Fibroblast of skin of scalp (primary cell): ENCODE measurements at places on chromosomes 2 and 18.

DNA sequence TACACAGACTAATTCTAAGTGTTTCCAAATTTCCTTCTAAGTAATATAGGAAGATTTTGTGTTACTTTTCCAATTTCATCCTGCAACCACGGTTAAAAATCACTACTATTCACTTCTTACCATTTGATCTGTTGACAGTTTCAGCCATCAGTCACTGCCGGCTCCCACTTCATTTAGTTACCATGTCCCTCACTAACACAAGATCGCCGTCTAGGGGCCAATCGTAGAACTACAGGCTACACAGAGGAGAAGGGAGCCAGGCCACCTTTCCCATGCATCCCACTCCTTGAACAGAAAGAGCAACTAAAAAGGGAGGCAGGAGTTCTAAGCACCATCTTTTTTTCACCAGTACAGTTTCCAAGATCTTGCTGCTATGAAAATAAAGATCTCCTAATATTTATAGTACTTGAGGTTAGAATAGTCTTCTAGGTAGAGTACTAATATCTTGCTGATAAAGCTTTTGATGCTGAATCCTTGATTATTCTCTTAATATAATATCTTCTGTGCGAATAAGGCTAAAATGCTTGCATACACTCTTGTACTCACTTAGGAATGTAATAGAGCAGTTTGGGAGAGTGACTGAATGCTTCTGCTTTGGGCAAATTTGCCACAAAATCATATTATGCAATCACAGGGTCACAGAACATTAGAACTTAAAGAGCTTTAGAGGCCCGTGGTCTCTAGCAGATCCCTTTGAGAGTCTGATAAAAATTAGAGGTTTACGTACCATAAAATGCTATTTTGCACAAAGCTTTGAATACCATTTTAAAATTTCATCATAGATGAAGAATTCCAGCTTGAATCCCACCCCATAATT, 39.5 kb upstream of the CYP1B1 start:
- DNase-seq, result peak; percentile 83

DNA sequence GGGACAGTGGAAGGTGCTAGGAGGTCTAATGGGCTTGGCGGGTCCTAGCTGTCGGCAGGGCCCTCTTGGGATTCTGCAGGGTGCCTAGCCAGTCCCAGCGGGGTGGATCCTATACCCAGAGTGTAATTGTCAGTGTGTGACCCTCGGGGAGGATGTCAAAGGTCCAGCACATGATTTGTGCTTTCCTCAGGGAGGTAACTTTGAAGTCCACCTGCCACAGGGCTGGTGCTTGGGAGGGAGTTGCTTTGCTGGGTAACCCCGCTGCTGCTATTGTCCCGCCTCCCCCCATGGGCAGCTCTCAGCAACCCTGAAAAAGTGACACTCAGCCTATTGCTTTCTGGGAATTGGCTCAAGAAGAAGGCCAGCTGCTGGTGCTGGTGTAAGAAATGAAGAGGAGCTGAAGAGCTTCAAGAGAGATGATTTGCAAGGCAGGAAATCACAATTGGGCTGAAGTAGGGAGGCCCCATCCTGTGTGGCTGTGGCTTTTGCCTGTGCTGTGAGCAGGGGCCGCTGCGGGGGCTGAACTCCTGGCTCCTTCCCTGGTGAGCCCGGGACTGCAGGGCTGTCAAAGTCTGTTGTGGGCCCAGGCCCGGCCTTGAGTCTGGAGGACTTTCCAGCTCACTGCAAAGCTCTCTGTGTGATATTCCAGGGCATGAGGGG, 36.4 kb downstream of the EMILIN2 start:
- DNase-seq, result no peak

- DNase-seq, result no peak
Measured at GRCh38 chr2:14199040-14199439, 433.5 kb upstream of the LRATD1 start.

- peak; percentile 95 for DNase-seq
Measured at GRCh38 chr2:100197631-100198153, 55.3 kb upstream of the AFF3 start.

DNA sequence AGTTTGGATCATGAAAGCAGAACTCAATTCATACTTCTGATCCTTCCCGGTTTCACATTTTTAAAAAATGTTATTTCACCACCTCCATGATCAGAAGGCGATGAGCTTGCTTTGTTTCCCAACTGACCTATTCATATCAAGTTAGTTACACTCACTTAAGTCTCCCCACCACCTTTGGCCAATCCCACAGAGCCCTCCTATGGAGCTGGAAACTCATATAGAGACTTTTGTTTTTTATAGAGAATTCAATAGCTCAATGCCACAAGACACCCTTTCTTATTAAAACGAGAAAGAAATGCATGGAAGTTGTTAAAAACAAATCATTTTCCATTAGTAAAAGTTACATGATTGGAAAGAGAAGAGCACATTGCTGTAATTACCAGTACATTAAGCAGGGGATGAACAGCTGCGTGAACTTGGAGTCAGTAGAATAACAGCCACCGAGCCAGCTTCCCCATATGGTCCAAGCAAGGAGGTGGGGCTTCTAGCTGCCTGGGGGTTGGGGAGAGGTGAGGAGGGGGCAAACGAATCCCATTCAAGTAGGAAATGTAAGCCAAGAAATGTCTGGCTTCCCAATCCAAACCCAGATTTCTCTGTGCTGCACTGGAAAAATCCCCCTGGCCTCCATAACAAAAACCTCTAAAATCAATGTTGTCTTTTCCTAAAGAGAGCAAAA, 614.5 kb downstream of the IRS1 start:
- DNase-seq, result peak; percentile 7

GRCh38 chr2:114006460-114006859, 116.6 kb downstream of the ACTR3 start:
- DNase-seq, result no peak

DNA sequence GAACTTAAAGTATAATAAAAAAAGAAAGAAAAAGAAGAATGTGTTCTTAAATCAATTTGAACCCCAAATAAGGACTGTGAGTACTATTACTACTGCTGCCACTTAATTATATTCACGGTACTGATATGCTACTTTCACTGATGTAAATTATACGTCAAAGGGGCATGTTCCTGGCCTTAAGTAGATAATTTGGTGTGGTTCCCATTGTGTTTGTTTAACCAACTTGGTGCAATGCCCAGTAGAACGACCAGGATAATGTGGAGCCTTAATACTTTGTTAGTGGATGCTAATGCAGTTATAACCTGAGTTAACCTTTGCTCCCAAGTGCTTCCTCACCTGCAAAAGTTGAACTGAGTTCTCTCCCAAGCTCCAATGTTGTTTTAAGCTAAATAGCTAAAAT, 142.0 kb downstream of the NR4A2 start:
- no peak for DNase-seq

DNA sequence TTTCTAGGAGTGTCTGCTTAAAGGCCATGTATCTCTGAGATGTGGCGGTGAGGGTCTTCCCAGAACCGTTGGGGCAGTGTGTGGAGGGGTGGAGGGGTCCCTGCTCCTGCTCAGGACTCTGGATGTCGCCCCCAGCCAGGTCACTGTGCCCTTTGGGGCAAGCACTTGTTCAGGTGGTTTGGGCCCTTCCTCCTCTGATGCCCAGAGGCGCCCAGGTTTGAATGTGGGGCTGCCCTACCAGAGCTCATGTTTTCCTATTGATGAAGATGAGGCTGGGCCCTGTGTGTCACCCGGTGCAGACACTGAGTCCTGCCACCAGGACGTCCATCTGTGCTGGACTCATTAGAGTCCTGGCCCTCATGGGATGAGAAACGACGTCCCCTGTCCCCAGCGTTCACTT, 14.3 kb upstream of the PER2 start:
- no peak for DNase-seq

DNA sequence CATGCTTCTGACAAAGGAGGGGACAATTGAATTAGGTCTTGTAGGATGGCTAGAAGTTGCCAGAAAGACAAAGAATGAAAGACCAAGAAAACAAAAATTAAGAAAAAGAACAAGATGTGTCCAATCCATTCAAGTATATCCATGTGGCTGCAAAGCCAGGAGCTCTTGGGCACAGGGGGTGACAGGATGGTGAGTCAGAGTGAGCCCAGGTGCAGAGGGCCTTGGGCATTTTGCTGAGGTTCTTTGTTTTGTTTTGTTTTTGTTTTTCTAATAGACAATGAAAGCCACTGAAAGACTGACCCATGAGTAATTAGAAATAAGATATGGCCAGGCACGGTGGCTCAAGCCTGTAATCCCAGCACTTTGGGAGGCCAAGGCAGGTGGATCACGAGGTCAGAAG, 104.6 kb upstream of the KLHL29 start:
- no peak for DNase-seq

GRCh38 chr18:7809455-7809854, 242.3 kb downstream of the PTPRM start:
- DNase-seq, result no peak

GRCh38 chr2:10169053-10169578, 46.6 kb downstream of the RRM2 start:
- no peak for DNase-seq
